Aorta (tissue), 5 donors: ENCODE measurements at places on chromosomes 12 and 14. TPM values are rescaled to one million over a fixed set of nuclear protein-coding genes. Genes with fewer than 3 reads are reported as not detected.

DNA sequence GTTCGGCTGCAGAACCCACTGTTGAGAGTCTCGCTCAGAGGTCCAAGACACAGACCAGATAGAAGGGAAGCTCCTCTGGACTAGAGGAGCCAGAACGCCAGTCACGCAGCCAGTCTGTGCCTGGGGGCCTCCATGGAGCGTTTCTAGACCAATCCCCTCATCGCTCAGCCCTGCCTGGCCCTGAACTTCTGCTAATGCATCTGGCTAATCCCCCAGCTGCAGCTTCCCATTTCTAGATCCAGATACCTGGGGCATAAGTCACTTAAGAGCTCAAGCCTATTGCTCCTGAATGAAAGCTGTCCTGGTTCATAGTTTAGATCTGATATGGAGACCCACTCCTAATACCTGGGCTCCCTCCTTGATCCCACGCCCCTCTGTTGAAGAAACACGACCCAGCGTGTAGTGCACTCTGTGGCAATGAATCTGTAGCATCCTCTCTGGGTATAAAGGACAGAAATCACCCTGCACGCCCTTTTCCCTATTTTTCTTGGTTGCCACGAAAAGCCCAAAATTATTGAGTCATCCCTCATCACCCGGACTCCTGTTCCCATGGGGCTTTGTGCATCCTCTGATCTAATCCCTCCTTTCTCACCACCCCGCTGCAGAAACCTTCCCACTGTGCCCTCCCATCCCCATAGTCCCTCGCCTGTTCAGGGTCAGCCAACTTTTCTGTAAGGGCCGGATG is 341.6 kb upstream of the FKBP4 start:
- DNase-seq, result no peak

DNA sequence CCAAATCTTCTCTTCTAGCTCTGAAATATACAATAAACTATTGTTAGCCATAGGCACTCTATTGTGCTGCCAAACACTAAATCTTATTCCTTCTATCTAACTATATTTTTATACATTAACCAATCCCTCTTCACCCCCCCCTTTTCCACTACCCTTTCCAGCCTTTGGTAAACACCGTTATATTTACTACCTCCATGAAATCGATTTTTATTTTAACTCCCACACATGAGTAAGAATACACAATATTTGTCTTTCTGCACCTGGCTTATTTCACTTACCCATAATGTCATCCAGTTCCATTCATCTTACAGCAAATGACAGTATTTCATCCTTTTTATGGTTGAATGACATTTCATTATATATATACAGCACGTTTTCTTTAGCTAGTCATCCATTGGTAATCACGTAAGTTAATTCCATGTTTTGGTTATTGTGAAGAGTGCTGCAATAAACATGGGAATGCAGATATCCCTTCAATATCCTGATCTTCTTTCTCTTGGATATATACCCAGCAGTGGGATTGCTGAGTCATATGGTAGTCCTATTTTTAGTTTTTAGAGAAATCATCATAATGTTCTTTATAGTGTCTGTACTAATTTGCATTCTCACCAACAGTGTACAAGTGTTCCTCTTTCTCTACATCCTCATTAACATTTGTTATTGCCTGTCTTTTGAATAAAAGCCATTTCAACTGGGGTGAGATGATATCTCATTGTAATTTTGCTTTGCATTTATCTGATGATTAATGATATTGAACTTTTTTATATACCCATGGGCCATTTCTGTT is 34.2 kb upstream of the PLBD1 start:
- no peak for DNase-seq

GRCh38 chr14:76916040-76916715 is 90.0 kb downstream of the LRRC74A start:
- DNase-seq, result no peak

Gene WSCD2
- polyA plus RNA-seq, result not detected

Gene FZD10
- 1.7 TPM for polyA plus RNA-seq

Gene RPGRIP1
- not detected for polyA plus RNA-seq

Gene MANSC4
- polyA plus RNA-seq, result not detected
